ENCODE measurements at places on chromosomes 5 and 9.

GRCh38 chr9:99778836-99779235 lies 42.8 kb upstream of the NR4A3 start:
- no peak for DNase-seq

- DNase-seq, result no peak
These were observed 154.2 kb downstream of the CD180 start for GRCh38 chr5:67042176-67043003.

- DNase-seq, result no peak
These were observed 62.1 kb downstream of the C5orf15 start for GRCh38 chr5:133906303-133906702.

DNA sequence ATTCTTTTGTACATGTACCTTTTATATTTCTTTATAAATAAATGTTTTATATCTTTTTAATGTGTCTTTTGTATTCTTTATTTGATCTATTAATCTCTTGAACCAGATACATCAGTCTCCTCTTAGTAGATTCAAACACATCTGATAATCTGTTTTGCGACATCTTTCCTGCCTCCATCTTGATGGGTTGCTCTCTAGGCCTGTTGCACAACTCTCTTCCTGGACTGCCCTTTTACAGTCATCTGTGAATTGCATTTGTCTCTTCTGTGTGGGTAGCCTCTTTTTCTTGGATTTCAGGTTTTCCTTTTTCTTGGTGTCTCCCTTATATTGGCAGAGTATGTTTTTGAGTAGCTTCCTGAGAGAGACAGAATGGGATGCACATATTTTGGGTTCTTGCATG lies 6.2 kb downstream of the ZFYVE16 start:
- DNase-seq, result no peak

Measured in stromal cell of bone marrow (primary cell).